ENCODE measurements at places on chromosomes 7 and 10. TPM values are rescaled to one million over a fixed set of nuclear protein-coding genes. Genes with fewer than 3 reads are reported as not detected.
A peak's percentile ranks its signal among the peaks of the same experiment; 100 is the strongest.

- H3K4me3 ChIP-seq = no peak overlapping the region
- peaks cover 25% of the 10 kb centered on the region for H3K4me1 ChIP-seq
- H3K27me3 ChIP-seq = no peaks in the 10 kb centered on the region
- DNase-seq = no peak
Measured at GRCh38 chr10:3526727-3527501, 258.1 kb downstream of the KLF6 start.

GBX1 gene
- polyA plus RNA-seq = not detected

DNA sequence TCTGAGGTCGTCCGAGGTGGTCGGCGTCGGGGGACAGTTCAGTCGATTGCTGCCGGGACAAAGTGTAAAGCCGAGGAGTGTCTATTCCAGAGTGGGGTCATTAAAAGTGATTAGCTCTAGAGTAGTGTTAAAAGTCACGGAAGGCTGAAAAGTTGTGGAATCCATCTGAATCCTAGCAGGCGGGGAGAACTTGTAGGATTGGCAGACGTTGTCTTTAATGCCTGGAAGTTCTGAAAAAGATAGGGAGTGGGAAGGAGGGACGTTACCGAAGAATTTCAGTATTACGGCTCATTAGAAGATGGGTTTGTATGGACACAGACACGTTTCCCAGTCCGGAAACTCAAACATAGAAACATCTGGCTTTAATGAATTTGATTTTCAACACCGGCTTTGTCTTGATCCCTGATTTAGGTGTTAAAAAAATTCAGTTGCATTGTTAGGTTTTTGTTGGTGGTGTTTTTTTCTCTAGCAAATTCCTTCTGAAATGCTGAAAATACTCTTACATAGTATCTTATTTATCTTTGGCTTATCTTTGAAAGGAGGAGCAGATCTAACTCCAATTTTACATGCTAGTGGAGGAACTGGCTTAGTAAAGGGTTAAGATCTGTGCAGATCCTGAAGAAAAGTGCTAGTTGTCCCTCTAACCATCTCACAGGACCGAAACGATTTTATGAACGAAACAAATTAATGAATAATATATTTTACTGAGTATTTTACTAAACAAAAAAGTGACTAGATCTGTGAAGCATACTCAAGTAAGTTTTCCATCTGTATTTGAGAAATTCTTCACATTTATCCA is 900 bp downstream of the MKLN1 start:
- H3K27me3 ChIP-seq = no peaks in the 10 kb centered on the region
- peaks cover 15% of the 10 kb centered on the region for H3K4me1 ChIP-seq
- H3K4me3 ChIP-seq = peak overlapping the region; percentile 93
- H3K36me3 ChIP-seq = peaks cover 17% of the 10 kb centered on the region

- H3K27ac ChIP-seq = peak overlapping the region; percentile 82
- no peak overlapping the region for H3K4me3 ChIP-seq
- H3K36me3 ChIP-seq = no peaks in the 10 kb centered on the region
- DNase-seq = no peak
- H3K27me3 ChIP-seq = no peaks in the 10 kb centered on the region
- peaks cover 44% of the 10 kb centered on the region for H3K4me1 ChIP-seq
Measured at GRCh38 chr7:137667633-137668387, 179.0 kb downstream of the DGKI start.

GRCh38 chr7:45193828-45194227 is 36.2 kb downstream of the RAMP3 start:
- no peaks in the 10 kb centered on the region for H3K36me3 ChIP-seq
- H3K4me3 ChIP-seq = no peak overlapping the region
- no peaks in the 10 kb centered on the region for H3K4me1 ChIP-seq
- peaks cover 10% of the 10 kb centered on the region for H3K27me3 ChIP-seq

DNA sequence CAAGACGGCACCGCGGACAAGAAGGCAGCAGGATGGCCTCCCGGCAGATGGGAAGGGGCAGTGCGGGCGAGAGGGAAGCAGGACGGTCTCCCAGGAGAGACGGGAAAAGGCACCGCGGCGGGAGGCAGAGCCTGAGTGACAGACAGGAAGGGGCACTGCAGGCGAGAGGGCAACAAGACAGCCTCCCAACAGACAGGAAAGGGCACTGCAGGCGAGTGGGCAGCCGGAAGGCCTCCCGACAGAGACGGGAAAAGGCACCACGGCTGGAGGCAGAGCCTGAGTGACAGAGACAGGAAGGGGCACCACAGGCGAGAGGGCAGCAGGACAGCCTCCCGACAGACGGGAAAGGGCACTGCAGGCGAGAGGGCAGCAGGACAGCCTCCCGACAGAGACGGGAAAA is 32.6 kb downstream of the ESYT2 start:
- peaks cover 33% of the 10 kb centered on the region for H3K36me3 ChIP-seq
- H3K4me3 ChIP-seq = no peak overlapping the region
- H3K27ac ChIP-seq = no peak overlapping the region
- no peaks in the 10 kb centered on the region for H3K4me1 ChIP-seq
- no peaks in the 10 kb centered on the region for H3K27me3 ChIP-seq

GIMAP8 gene
- polyA plus RNA-seq = not detected

- H3K36me3 ChIP-seq = peaks cover 6% of the 10 kb centered on the region
- no peak for DNase-seq
- no peaks in the 10 kb centered on the region for H3K27me3 ChIP-seq
Measured at GRCh38 chr7:47370461-47371042, 211.4 kb downstream of the TNS3 start.

DNA sequence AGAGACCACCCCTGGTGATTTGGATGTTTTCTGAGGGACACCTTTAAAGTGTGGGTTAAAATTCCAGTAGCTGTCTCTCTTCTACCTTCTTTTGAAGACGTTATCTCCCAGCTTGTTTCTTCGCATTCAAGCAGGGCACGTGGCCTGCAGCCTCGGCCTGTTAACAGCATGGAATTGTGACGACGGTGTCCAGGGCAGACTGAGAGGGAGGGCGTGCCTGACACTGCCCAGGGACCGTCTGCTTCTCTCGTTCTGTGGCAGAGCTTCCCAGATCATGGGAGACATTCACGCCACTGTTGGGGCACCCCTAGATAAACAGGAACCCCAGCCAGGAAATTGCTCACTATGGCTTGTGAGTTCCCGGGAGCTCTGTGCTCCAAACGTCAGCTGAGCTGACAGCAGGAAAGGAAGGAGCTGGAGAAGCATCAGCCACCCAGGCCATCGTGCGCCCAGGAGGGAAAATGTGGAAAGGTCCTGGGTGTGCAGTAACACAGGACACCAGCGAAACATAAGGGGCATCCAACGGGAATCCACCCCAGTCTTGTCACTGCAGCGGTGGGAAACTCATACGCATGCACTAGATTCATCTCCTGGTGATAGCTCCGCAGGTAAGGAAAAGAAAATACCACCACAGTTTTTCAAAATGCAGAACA is 41.1 kb upstream of the RBM33 start:
- H3K4me3 ChIP-seq = no peak overlapping the region
- no peak for DNase-seq
- H3K36me3 ChIP-seq = no peaks in the 10 kb centered on the region
- peaks cover 3% of the 10 kb centered on the region for H3K4me1 ChIP-seq
- H3K27me3 ChIP-seq = peaks cover 34% of the 10 kb centered on the region

GRCh38 chr7:49279891-49280290 is 355.5 kb downstream of the CDC14C start:
- H3K36me3 ChIP-seq = no peaks in the 10 kb centered on the region
- no peak overlapping the region for H3K4me3 ChIP-seq
- no peak for DNase-seq
- H3K27me3 ChIP-seq = no peaks in the 10 kb centered on the region

DNA sequence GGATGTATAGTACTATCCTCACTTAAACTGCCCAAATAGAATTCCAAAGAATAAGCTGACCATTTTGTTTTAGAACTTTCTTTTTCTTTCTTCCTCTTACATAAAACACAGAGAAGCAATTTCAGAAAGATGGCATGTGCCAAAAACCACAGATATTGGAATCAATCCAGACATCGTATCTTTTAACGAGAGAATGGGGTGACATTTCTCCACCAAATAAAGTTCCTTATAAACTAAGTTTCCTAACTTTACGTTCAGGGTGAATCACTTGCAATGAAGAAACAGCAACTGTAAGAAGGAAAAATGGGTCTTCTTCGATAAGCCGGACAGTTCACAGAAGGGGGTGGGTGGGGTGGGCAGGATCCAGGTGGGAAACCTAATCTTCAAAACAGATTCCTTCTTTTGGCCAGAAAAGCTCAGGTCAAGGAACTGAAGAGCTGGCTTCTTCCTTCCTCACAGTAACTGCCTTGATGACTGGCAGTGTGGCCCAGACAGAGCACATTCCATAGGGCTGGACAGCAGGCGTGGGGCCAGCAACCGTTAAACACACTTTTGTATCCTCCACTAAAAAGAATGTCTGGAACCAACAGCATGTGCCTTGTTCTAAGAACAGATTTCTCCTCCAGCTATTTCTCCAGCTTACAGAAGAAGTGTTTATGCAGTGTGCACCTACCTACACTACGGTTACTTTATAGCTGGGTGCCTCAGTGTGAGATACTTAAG is 31.5 kb downstream of the CREB3L2 start:
- DNase-seq = no peak
- H3K4me3 ChIP-seq = no peak overlapping the region
- H3K27me3 ChIP-seq = no peaks in the 10 kb centered on the region
- peak overlapping the region; percentile 85 for H3K27ac ChIP-seq
- H3K4me1 ChIP-seq = peaks cover 15% of the 10 kb centered on the region

GRCh38 chr7:22481726-22482125 is 18.3 kb downstream of the STEAP1B start:
- no peak for DNase-seq
- H3K4me1 ChIP-seq = peaks cover 14% of the 10 kb centered on the region
- H3K27me3 ChIP-seq = no peaks in the 10 kb centered on the region
- no peaks in the 10 kb centered on the region for H3K36me3 ChIP-seq
- H3K27ac ChIP-seq = no peak overlapping the region
- no peak overlapping the region for H3K4me3 ChIP-seq

DNA sequence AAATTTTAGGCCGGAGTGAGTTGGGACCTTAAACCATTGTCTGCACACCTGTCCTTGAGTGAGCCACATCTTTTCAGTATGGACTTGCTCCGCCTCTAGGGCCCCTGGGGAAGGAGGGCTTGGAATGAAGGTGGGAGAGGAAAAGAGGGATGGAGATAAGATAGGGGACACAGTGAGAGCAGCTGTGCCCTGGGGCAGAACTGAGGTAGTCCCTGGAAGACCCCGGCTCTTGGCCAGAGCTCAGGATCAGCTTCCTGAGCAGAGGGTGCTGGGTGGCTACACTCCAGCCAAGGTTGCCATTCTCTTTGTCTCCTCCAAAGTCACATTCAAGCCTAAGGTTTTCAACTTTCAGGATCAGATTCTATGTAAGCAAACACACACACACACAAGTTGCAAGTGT is 82.0 kb downstream of the MKI67 start:
- H3K27me3 ChIP-seq = no peaks in the 10 kb centered on the region
- H3K4me3 ChIP-seq = no peak overlapping the region
- no peaks in the 10 kb centered on the region for H3K4me1 ChIP-seq
- no peak overlapping the region for H3K27ac ChIP-seq
- no peaks in the 10 kb centered on the region for H3K36me3 ChIP-seq
- DNase-seq = no peak

GRCh38 chr10:33553748-33554571 is 219.5 kb upstream of the NRP1 start:
- H3K27ac ChIP-seq = no peak overlapping the region
- H3K4me1 ChIP-seq = no peaks in the 10 kb centered on the region
- DNase-seq = no peak
- no peaks in the 10 kb centered on the region for H3K36me3 ChIP-seq

PHYH gene
- polyA plus RNA-seq = 15.6 TPM

RHOBTB1 gene
- polyA plus RNA-seq = 13.8 TPM

DNA sequence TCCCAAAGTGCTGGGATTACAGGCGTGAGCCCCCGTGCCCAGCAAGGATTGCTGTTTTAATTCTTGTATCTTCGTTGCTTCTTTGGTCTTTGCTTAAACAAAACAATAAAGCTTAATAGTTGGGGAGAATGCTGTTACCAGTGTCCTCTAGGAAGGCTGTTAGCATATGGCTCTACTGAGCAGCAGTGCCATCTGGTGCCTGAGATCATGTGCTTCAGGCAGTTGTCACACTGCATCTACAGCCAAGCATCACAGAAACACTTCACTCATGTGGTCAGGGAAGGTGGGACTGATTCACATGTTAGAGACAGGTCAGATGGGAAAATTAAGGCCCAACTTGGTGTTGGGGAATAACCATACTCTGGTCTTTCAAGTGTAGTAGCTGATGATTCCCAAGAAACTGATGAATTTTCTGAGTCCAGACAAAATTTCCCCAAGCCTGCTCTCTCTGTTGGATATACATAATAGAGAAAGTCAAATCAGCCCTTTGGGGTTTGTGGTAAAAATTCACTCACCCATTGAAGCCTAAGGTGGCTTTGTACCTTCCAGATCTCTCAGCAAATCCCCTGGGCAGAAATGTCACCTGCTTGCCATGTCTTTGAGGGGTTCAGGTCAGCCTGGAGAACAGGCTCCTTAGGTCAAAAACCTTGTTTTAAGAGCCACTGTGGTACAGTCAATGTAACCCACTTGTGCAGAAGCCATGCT is 28.4 kb downstream of the UBE2D4 start:
- peaks cover 28% of the 10 kb centered on the region for H3K36me3 ChIP-seq
- no peaks in the 10 kb centered on the region for H3K27me3 ChIP-seq
- no peaks in the 10 kb centered on the region for H3K4me1 ChIP-seq
- peak; percentile 81 for DNase-seq
- H3K4me3 ChIP-seq = no peak overlapping the region

GRCh38 chr10:43042503-43043341 is 34.1 kb upstream of the RET start:
- no peaks in the 10 kb centered on the region for H3K27me3 ChIP-seq
- no peaks in the 10 kb centered on the region for H3K4me1 ChIP-seq
- peak; percentile 27 for DNase-seq
- H3K4me3 ChIP-seq = no peak overlapping the region

ELN gene
- 8.9 TPM for polyA plus RNA-seq

- no peaks in the 10 kb centered on the region for H3K27me3 ChIP-seq
- no peak for DNase-seq
- H3K36me3 ChIP-seq = no peaks in the 10 kb centered on the region
- H3K27ac ChIP-seq = no peak overlapping the region
- no peak overlapping the region for H3K4me3 ChIP-seq
- H3K4me1 ChIP-seq = peaks cover 3% of the 10 kb centered on the region
Measured at GRCh38 chr10:24385776-24386175, 176.8 kb downstream of the KIAA1217 start.

GRCh38 chr10:86955501-86956194 is 1.8 kb downstream of the MMRN2 start:
- DNase-seq = no peak
- no peaks in the 10 kb centered on the region for H3K36me3 ChIP-seq
- H3K4me3 ChIP-seq = no peak overlapping the region
- no peak overlapping the region for H3K27ac ChIP-seq

DNA sequence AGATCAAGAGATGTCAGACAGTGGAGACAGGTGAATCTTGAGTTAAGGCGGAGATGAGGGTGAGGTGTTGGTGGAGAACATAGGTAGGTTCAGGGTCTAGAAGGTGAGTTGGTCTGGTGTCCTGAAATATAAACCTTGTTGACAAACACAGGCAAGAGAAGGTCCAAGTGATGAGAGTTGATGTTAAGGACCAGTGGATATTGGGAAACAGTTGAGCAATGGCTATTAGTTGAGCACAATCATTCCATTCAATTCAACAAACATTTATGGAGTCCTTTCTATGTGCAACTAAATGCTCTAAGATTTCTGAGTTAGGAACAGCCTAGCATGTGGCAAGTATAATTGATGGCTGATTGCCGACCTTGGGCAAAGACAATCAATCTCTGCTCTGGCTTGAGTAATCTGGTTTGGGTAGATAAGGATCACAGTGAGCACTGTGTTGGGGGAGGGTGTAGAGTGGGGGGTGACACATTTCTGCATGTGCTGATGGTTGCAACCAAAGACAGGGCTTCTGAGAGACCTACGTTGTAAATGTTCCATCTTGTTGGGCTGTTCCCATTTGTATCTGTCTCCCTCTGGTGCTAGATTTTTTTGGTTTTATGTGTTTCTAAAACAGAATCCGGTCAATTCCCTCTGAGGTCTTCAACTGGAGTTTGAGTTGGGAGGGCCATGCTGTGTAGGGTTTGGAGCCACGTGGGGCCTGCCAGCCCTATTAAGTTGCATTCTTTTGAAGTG is 201.1 kb downstream of the BAMBI start:
- H3K36me3 ChIP-seq = no peaks in the 10 kb centered on the region
- peaks cover 2% of the 10 kb centered on the region for H3K4me1 ChIP-seq
- no peak for DNase-seq
- no peak overlapping the region for H3K4me3 ChIP-seq
